ENCODE measurements at places on chromosomes 12 and 14.

- peak; percentile 84 for DNase-seq
Measured at GRCh38 chr14:64823305-64823861, 56.3 kb downstream of the SPTB start.

GRCh38 chr14:75063491-75064204, at the start of gene ACYP1:
ACYP1 (minus strand) TSS chr14:75064024; CDS start chr14:75063553, 471 bp downstream.
- peak; percentile 90 for DNase-seq

- no peak for DNase-seq
Measured at GRCh38 chr14:33814010-33814409, 136.9 kb downstream of the EGLN3 start.

DNA sequence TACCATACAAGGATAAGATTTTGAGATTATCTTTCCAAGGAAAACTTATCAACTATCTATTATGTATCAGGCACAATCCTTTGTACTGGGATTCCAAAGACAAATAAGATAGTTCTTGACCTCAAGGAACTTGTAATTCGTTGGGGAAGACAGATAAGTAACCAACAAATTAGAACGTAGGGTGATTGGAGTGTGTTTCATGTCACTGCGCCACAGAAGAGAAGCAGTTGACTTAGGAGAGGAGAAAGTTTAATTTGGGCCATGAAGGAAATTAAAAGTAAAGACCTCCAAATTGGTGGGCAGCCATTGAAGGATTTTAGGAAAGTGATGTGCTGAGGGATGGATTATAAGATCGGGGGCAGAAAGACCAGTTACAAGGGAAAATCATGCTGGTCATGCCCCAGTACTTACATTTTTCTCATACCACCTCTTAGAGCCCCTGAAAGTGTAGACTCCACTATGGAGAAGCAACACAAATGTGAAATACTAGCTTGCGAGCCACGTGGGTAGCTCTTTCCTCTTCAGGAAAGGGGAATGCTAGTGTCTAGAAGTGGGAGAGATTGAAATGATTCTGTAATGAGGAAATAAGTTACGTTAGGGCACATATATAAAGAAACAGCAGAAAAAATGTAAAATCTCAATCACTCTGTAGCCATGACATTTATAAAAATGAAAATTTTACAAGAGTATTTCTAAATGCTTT, 148.7 kb downstream of the ETV6 start:
- peak; percentile 54 for DNase-seq

DNA sequence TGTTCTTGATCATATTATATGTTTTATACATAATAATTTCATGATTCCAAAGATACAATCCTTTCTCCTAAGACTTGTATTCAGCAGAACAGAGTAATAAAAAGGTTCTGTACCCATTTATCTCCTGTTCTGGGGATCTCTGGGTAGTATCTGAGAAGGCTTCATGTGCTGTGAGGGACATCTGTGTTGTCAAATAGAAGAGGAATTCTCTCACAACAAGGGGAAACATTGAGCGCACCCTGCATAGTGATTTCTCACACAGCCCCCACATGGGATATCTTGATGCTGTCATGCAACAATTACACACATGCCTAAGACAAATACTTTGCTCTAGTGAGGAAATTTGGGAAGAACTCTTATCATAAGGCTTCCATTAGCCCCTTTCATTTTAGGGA, 101.8 kb upstream of the ATF1 start:
- DNase-seq: no peak

- DNase-seq: no peak
Measured at GRCh38 chr12:131211340-131211938, 257.7 kb downstream of the ADGRD1 start.

DNA sequence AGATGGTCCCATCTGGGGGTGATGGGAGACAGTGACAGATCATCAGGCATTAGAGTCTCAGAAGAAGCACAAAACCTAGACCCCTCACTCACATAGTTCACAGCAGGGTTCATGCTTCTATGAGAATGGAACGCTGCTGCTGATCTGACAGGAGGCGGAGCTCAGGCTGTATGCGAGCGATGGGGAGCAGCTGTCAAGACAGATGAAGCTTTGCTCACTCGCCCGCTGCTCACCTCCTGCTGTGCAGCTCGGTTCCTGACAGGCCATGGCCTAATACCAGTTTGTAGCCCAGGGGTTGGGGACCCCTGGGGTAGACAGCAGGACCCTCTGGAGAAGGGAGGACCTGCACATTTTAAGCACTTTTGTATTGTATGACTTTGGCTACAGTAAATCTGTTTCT, 111.2 kb downstream of the LGMN start:
- no peak for DNase-seq

DNA sequence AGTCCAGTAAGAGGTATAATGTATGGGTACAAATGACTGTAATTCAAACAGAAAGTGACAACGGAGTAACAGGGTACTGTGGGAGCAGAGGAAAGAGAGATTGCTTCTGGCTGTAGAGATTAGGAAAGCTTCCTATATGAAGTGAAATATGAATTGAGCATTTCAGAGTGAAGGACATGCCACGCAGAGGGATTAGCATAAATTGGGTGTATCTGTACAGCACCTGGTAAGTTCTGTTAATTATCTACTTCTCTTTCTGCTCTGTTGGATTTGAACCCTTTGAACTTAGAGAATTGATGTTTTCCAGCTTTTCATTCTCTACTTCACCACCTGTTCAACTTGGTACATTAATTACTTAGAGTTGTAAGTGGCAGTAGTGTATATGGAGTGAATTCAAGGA, 8.8 kb downstream of the STK38L start:
- no peak for DNase-seq
